ENCODE measurements at places on chromosomes 1 and 21. TPM values are rescaled to one million over a fixed set of nuclear protein-coding genes. Genes with fewer than 3 reads are reported as not detected.

DNA sequence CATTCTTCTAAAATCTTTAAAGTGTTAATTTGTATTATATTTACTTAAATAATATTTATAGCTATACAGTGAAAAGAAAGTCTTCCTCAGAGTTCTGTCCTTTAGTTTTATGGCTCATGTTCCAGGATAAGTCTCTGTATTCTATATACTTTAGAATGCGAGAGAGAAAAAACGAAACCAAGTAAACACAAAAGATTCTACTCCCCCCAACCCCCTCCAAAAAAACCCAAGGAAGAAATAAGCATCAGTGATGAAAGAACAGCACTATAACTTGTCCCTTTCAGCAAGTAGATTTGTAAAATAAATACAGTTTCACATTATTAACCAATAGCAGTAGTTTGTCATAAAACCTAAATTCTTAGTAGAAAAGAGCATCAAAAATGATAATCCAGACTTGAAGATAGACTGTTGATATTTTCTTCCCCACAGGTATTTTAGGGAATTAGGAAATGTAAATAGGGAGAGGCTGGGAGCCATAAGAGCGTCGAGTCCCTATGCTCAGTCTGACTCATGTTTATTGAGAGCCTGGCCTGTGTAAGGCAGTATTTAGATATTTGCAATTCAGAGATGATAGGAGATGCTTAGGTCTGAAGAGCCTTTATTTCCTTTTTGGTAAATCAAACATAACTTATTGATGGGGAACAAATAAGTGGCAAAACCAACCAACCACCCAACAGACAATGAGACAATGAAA lies 35.5 kb downstream of the CDC14A start:
- H3K4me3 ChIP-seq: no peak overlapping the region
- DNase-seq: peak; percentile 49
- peaks cover 6% of the 10 kb centered on the region for H3K36me3 ChIP-seq
- H3K27me3 ChIP-seq: no peaks in the 10 kb centered on the region

DNA sequence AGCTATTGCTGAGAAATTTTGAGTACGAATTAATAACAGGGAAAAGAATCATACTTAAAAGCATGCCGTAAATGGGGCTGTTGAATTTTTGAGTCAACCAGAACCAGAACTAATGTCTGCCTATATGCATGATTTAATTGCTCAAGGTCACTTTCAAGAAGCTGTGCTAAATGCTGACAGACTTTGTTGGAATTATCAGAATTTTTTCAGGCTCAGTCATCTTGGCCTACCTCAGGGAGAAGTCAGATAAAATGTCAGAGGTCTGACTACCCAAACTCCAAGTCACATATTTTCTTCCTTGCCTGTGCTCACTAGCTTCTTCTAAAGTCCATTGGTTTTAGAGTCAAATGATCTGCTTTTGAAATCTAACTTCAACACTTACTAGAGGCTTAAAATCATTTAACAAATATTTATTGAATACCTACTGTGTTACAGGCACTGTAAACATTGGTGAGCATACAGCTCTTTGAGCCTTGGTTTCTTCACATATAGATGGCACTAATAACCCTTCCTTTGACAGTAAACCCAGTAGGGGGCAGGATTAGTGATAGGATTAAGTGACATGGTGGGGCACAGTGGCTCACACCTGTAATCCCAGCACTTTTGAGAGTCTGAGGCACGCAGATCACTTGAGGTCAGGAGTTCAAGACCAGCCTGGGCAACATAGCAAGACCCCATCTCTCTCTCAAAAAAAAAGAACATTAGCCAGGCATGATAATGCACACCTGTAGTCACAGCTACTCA lies 121.2 kb upstream of the SLC44A3 start:
- DNase-seq: no peak
- H3K27me3 ChIP-seq: no peaks in the 10 kb centered on the region
- H3K4me3 ChIP-seq: no peak overlapping the region
- H3K27ac ChIP-seq: no peak overlapping the region
- H3K4me1 ChIP-seq: no peaks in the 10 kb centered on the region

DNA sequence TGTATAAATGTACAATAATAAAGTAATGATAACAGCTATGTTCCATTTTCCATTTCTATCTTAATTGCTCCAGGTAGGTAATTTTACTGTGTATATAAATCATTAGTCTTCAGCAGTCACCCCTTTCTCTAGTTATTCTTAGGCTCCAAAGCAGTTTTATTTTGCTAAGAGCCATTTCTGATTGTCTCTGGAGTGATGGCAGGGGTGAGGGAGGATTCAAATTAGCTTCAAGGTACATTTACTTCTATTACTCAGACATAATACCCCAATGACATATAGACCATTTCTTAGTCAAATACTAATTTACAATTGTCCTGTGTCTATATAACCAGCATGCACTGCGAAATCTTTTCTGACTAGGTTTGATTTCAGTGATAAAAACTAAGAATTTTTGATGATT lies 663.4 kb upstream of the PRMT6 start:
- no peaks in the 10 kb centered on the region for H3K27me3 ChIP-seq
- DNase-seq: no peak
- H3K4me3 ChIP-seq: no peak overlapping the region
- no peaks in the 10 kb centered on the region for H3K4me1 ChIP-seq

- no peak for DNase-seq
- H3K36me3 ChIP-seq: peaks cover 3% of the 10 kb centered on the region
- no peak overlapping the region for H3K27ac ChIP-seq
- no peak overlapping the region for H3K4me3 ChIP-seq
- H3K4me1 ChIP-seq: no peaks in the 10 kb centered on the region
- H3K27me3 ChIP-seq: no peaks in the 10 kb centered on the region
Measured at GRCh38 chr1:172600615-172601014, 58.3 kb upstream of the FASLG start.

- no peak overlapping the region for H3K4me3 ChIP-seq
- H3K36me3 ChIP-seq: peaks cover 41% of the 10 kb centered on the region
- H3K27ac ChIP-seq: no peak overlapping the region
- H3K4me1 ChIP-seq: no peaks in the 10 kb centered on the region
- H3K27me3 ChIP-seq: no peaks in the 10 kb centered on the region
- no peak for DNase-seq
Measured at GRCh38 chr1:247303216-247303615, 28.5 kb downstream of the ZNF496 start.

DNA sequence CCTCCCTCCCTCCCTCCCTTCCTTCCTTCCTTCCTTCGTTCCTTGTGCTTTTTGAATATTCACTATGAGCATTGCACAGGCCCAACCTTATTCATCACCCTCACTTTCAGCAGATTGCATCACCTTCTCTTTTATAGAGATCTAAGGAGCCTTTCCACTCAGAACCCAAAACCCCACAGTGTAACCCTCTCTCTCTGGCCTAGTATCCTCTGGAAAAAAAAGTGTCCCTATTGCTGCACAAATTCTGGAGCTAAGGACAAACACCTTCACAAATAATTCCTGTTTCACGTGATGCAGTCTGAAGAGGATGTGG lies 25.6 kb downstream of the OR10J5 start:
- no peak overlapping the region for H3K4me3 ChIP-seq
- DNase-seq: no peak
- no peak overlapping the region for H3K27ac ChIP-seq
- no peaks in the 10 kb centered on the region for H3K4me1 ChIP-seq
- no peaks in the 10 kb centered on the region for H3K36me3 ChIP-seq
- no peaks in the 10 kb centered on the region for H3K27me3 ChIP-seq

The GSTM2 gene
- 7.7 TPM for polyA plus RNA-seq

The FAM110D gene
- 3.1 TPM for polyA plus RNA-seq

The B3GALT5 gene
- polyA plus RNA-seq: 0.06 TPM

Measured in lung (tissue), 17 donors.